Activated CD4-positive, alpha-beta T cell treated with anti-CD3 and anti-CD28 coated beads, Interleukin-2, amount 50 U/mL, for 48 hours (primary cell): ENCODE measurements at places on chromosomes 7 and 10.
A peak's percentile ranks its signal among the peaks of the same experiment; 100 is the strongest.

GRCh38 chr10:117370205-117370604 lies 5.0 kb downstream of the PDZD8 start:
- DNase-seq, result no peak

DNA sequence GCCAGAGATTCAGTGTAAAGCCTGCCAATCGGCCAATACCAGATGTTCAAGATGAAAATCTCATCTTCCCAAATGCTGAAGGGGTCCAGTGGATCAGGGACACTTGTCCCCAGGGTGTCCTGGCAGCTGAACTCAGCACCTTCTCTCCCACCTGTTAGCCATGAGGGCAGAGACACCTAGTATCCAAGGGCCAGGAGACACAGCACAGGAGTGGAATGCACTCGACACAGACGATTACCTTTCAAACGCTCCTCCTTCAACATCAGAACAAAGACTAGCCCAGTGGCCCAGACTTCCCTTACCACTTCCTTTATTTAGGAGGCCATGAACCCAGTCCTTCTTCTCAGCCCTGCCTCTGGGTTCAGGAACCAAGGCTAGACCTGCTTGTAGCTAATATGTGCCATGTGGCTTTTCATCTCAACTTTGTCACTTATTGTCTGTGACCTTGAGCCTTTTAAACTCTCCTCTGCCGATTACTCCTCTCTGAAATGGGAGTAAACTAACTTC lies 180.3 kb upstream of the PLXNA4 start:
- no peak for DNase-seq

GRCh38 chr10:60170250-60170649 lies 219.4 kb downstream of the ANK3 start:
- DNase-seq, result no peak

DNA sequence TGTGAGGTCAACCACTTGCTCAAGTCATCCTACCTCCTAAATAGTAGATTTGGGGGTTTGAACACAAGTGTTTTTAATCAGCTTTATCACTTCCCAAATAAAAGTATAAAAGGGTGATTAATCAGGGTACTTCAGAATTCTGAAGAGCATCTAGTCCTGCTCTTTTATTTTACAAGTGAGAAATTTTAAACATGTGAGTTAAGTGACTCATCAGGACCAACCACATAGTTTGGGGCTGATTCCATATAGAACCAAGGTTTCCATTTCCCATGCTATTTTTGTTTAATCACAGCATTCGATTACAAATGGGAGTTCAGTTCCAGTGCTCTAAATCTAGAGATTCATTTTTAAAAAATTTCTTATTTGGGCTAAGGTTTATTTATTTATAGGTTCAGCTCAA lies 113.4 kb downstream of the GPR158 start:
- no peak for DNase-seq

- DNase-seq, result no peak
Measured at GRCh38 chr7:33422141-33422540, 292.8 kb downstream of the BBS9 start.

- no peak for DNase-seq
Measured at GRCh38 chr7:47503281-47503680, 78.6 kb downstream of the TNS3 start.

- no peak for DNase-seq
Measured at GRCh38 chr7:2619116-2619515, 12.7 kb upstream of the TTYH3 start.

DNA sequence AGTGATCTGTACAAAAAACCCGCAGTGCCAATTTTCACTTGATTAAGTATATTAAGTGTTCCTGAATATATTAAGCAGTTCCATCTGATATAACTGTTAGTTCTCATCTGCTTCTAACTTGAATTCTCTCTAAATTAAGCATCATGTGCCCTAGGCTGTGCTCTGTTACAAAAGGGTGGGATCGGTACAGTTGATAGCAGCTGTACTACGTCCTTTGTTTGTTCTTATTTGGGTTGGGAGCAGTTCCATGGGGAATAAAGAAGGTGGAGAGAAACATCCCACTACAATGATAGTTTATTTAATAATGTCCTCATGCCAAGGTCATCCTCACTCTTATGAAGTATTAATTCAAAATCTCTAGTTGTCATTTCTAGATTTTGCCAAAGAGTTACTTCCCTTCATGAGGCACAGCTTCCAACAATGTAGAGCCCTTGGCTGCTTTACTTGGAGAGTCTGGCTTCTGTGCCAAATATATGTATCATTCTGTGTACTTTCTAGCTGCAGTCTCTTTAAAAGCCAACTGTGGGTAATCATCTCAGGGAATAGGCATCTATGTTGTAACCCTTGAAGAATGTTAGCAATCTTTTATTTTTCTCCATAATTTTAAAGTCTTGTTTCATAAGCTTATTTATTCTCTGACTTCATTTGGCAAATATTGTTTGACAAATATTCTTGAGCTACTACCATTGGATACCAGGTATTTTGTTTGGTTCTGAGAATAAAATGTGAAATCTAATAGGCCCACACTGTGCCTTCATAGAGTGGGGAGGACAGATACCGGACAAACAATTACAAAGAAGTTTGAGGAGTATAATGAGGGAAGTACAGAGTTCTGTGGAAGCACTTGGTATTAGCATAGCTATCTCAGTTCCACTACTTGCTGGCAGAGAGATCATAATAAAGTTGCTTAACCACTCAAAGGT lies 22.4 kb upstream of the AHR start:
- no peak for DNase-seq

- DNase-seq, result no peak
Measured at GRCh38 chr10:133351408-133352318, 4.5 kb downstream of the PRAP1 start.

DNA sequence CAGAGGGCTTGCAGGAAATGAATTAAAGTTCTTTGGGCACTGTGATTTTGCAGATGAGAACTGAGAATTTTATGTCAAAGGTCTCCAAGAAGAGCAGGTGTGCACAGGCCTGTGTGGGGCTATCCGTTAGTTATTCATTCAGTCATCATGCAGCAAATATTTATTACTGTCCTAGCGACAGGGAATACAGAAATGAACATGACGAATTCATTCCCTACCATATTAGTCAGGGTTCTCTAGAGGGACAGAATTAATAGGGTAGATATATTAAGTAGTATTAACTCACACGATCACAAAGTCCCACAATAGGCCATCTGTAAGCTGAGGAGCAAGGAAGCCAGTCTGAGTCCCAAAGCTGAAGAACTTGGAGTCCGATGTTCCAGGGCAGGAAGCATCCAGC lies 2.9 kb upstream of the MMP21 start:
- DNase-seq, result no peak

GRCh38 chr7:131507592-131508331 lies 48.7 kb downstream of the PODXL start:
- DNase-seq, result peak; percentile 87

GRCh38 chr10:63843107-63843506 lies 321.9 kb downstream of the REEP3 start:
- DNase-seq, result no peak

GRCh38 chr10:2048337-2048973 lies 311.1 kb upstream of the ADARB2 start:
- DNase-seq, result no peak

DNA sequence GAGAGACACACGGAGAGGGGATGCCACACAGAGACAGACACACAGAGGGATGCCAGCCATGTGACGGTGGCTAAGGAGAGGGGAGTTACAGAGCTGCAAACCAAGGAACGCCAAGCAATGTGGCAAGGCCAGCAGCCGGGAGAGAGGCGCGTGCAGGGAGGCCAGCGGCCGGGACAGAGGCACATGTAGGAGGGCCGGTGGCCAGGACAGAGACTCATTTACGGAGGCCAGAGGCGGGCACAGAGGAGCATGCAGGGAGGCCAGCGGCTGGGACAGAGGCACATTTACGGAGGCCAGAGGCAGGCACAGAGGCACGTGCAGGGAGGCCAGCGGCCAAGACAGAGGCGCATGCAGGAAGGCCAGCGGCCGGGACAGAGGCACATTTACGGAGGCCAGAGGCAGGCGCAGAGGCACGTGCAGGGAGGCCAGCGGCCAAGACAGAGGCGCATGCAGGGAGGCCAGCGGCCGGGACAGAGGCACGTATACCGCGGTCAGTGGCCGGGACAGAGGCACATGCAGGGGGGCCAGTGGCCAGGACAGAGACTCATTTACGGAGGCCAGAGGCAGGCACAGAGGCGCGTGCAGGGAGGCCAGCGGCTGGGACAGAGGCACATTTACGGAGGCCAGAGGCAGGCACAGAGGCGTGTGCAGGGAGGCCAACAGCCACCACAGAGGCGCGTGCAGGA lies 40.4 kb downstream of the INSIG1 start:
- DNase-seq, result no peak

DNA sequence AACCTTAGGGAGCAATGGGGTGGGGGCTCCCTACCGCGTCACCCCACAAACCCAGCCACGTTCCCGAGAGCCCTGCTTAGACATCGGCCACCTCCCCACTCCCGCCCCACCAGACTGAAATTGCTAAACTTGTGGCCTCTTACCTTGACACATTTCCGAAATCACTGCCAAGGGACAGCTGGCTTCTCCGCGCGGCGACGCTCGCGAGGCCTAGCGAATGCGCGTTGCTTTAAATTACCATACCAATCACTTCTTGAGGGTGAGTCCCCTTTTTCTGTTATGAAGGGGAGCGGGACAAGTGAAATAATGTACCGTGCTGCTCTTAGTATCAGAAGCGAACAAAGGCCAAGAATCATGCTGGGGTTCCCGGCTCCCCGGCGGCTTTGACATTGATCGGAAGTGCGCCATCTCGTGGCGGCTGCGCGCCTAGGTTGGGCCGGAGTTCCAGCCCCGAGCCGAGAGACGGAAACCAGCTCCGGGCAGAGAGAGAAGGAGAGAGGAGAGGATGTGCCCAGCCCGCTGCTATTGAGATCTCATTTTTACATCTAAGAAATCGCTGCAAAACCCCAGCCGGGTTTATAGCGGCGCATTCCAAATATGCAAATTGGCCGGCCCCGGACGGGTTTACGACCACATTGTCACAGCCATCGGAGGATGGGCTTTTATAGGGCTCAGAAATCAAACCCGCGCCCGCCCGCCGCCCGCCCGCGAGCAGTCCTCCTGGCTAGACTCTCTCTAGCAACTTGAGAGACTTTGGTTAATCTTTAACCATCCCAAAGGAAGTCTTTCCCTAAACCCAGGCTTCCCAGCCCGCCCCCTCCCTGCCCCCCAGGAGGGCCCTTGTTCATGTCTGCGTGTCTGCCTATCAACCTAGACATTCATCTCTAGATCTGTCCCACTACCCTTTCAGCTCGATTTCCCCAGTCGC lies 5.3 kb downstream of the HOXA11 start:
- DNase-seq, result peak; percentile 70

- no peak for DNase-seq
Measured at GRCh38 chr7:51666266-51666665, 349.7 kb upstream of the COBL start.

- no peak for DNase-seq
Measured at GRCh38 chr10:29309465-29309864, 20.6 kb downstream of the LYZL1 start.

DNA sequence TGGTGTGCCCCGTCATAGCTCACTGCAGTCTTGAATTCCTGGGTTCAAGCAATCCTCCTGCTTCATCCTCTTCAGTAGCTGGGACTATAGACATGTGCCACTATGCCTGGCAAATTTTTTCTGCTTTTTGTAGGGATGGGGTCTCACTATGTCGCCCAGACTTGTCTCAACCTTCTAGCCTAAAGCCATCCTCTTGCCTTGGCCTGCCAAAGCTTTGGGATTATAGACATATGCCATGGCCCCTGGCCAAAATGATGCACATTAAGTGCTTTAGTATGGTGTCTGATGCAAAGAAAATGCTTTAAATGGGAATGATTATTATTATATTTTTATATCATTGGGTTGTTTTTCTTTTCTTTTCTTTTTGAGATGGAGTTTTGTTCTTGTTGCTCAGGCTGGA lies 33.2 kb upstream of the VCL start:
- no peak for DNase-seq

- no peak for DNase-seq
Measured at GRCh38 chr10:8400151-8400550, 345.7 kb downstream of the GATA3 start.

- no peak for DNase-seq
Measured at GRCh38 chr7:155591055-155591775, 44.9 kb upstream of the CNPY1 start.
